ENCODE measurements at places on chromosomes 3 and 15.

DNA sequence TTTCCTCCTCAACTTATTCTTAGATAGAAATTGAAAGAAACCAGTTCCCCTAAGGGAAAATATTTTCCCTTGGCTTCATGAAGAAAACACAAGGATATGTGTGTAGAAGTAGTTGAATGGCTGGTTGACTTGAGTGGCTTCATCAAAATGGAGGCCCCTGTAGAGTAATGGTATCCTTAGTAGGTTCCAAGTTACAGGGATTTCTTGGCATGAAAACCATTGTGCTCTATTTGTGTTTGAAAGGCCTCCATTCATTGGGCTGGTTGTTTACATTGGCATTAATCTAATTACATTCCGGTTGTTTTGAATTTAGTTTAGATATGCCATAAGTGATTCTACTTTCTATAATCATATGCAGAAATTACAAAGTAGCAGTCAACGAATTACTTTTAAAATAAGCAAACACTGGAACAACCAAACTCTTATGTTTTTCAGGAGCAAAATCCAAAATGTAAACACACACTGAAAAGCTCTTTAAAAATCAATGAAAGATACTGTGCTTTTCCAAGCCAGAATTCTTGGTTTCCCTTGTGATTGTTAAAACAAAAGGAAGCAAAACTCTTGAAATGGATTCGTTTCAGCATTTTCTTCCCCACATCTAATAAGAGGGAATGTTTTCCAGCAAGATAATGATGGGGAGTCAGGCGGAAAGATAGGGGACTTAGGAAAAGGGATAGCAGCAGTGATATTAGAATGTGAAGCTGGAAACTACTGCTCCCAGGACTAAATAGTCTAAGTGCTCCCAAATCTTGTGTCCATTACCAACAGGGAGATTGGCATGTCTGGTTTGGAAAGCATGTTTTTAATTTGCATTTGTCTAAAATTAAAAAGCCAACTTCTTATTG is 77.0 kb downstream of the EPHA3 start:
- H3K36me3 ChIP-seq, result no peaks in the 10 kb centered on the region
- no peaks in the 10 kb centered on the region for H3K4me1 ChIP-seq

- H3K4me1 ChIP-seq, result no peaks in the 10 kb centered on the region
- no peak for DNase-seq
- H3K27ac ChIP-seq, result no peak overlapping the region
- no peaks in the 10 kb centered on the region for H3K27me3 ChIP-seq
Measured at GRCh38 chr3:21390136-21390535, 360.9 kb downstream of the ZNF385D start.

DNA sequence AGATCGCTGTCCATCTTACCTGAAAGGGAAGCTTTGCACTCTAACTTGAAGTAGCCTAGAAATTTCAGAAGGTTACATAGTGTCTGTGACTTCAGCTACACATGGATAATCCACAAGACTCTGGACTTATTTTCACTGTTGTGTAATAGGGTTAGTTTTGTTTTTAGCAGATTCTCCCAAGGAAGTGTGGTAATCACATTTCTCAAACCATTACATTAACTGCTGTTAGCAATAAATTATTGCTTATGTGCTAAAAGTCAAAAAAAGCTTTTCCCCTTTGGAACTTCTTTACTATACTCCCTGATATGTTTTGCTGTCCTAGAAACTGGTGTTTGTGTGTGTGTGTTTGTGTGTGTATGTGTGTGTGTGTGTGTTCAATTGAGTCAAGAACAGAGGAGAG is 351.8 kb upstream of the TPRG1 start:
- peak overlapping the region; percentile 33 for H3K27ac ChIP-seq
- DNase-seq, result no peak
- no peaks in the 10 kb centered on the region for H3K4me1 ChIP-seq
- H3K4me3 ChIP-seq, result no peak overlapping the region
- no peaks in the 10 kb centered on the region for H3K36me3 ChIP-seq
- no peaks in the 10 kb centered on the region for H3K27me3 ChIP-seq

- no peak overlapping the region for H3K27ac ChIP-seq
- no peak overlapping the region for H3K4me3 ChIP-seq
- no peaks in the 10 kb centered on the region for H3K36me3 ChIP-seq
- H3K4me1 ChIP-seq, result no peaks in the 10 kb centered on the region
Measured at GRCh38 chr15:25176616-25176923, 221.8 kb downstream of the SNRPN start.

GRCh38 chr15:70258369-70259027 is 160.8 kb upstream of the TLE3 start:
- H3K4me1 ChIP-seq, result peaks cover 54% of the 10 kb centered on the region
- H3K36me3 ChIP-seq, result no peaks in the 10 kb centered on the region
- H3K4me3 ChIP-seq, result peak overlapping the region; percentile 48
- H3K27me3 ChIP-seq, result peaks cover 33% of the 10 kb centered on the region
- H3K27ac ChIP-seq, result peak overlapping the region; percentile 72

DNA sequence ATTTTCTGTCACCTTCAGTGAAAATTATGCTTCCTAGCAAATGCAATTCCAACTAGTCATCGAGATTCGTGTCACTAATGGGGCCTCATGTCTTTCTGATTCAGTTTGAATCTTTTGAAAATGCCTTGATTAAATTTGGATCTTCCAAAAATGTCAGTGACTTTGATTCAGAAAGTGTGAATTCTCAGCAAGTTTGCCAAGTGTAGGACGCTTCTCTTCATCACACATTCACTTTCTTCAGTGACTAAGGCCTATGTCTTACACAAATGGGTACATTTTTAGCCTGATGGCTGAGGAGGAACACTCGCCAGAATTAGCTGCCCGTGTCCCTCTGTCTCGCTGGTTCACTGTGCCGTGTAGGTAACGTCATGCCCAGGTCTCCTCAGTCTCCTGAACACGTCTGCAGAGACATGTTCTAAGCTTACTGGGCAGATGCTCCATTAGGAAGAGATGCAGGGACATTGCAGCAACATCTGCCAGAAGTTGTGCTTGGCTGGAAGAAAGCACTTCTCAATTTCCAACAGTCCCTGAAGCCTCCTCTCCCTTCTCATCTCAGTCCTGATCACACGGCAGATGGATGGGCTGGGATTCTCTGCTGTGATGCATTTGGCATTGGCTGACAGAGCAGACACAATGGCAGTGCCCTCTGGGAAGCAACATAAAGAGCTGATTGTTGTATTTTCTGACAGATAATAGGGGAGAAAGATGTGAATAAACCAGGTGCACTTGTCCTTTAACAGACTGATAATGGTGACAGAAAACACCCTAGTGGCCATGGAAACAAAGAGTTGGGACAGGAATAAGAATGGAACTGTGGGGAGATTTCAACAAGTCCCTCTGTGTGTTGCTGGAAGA is 29.1 kb upstream of the LYZL4 start:
- peaks cover 5% of the 10 kb centered on the region for H3K27me3 ChIP-seq
- no peak for DNase-seq
- no peak overlapping the region for H3K27ac ChIP-seq
- H3K4me1 ChIP-seq, result no peaks in the 10 kb centered on the region
- no peaks in the 10 kb centered on the region for H3K36me3 ChIP-seq

- peaks cover 29% of the 10 kb centered on the region for H3K36me3 ChIP-seq
- DNase-seq, result no peak
- peak overlapping the region; percentile 30 for H3K27ac ChIP-seq
- peaks cover 17% of the 10 kb centered on the region for H3K4me1 ChIP-seq
- H3K27me3 ChIP-seq, result no peaks in the 10 kb centered on the region
- no peak overlapping the region for H3K4me3 ChIP-seq
Measured at GRCh38 chr3:197513953-197514785, 41.6 kb downstream of the BDH1 start.

GRCh38 chr15:31554261-31554660 is 227.6 kb downstream of the KLF13 start:
- no peak overlapping the region for H3K27ac ChIP-seq
- DNase-seq, result no peak
- peaks cover 14% of the 10 kb centered on the region for H3K4me1 ChIP-seq
- H3K36me3 ChIP-seq, result no peaks in the 10 kb centered on the region
- no peak overlapping the region for H3K4me3 ChIP-seq

GRCh38 chr3:115615001-115615814 is 8.1 kb upstream of the GAP43 start:
- DNase-seq, result no peak
- no peak overlapping the region for H3K4me3 ChIP-seq

- DNase-seq, result no peak
- no peaks in the 10 kb centered on the region for H3K27me3 ChIP-seq
Measured at GRCh38 chr15:54288049-54288448, 309.8 kb downstream of the UNC13C start.

DNA sequence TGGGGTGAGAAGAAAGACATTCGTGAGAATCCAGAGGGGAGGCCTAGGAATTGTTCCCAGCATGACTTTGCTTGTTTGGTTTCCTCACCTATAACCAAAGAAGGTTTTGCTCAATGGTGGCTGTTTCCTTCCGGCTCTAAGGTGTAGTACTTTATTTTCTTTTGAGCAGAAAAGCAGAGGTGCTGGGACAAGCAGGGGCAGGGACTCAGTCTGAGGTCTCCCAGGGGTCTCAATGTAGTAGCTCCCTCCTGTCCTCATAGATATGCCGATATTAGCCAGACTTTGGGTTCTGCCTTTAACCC is 41.6 kb downstream of the ZBTB38 start:
- H3K27me3 ChIP-seq, result no peaks in the 10 kb centered on the region
- peak overlapping the region; percentile 92 for H3K27ac ChIP-seq
- no peak for DNase-seq
- H3K4me1 ChIP-seq, result peaks cover 76% of the 10 kb centered on the region
- H3K4me3 ChIP-seq, result no peak overlapping the region
- peaks cover 18% of the 10 kb centered on the region for H3K36me3 ChIP-seq

DNA sequence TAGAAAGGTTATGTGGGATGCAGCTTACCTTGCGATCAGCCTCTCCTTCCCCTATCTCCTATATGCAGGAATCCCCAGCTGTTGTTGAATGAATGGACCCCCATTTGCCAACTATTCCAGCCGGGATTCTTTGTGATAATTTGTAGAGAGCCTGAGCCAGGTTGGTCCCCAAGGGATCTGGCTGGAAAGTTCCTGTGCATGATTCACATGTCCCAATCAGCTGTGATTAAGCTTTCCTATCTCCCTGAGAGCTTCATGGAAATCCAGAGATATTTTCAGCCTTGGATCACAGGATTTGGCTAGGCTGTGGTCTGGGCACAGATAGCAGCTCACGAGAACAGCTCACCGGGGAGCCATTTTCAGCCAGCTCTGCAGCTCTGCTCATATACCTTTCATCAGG is 76.7 kb downstream of the ARNT2 start:
- H3K4me3 ChIP-seq, result no peak overlapping the region
- H3K4me1 ChIP-seq, result no peaks in the 10 kb centered on the region
- DNase-seq, result no peak
- no peaks in the 10 kb centered on the region for H3K36me3 ChIP-seq

GRCh38 chr3:29185706-29186105 is 95.2 kb upstream of the RBMS3 start:
- peak overlapping the region; percentile 64 for H3K27ac ChIP-seq
- peaks cover 2% of the 10 kb centered on the region for H3K36me3 ChIP-seq
- H3K4me1 ChIP-seq, result peaks cover 39% of the 10 kb centered on the region
- DNase-seq, result no peak
- no peaks in the 10 kb centered on the region for H3K27me3 ChIP-seq

DNA sequence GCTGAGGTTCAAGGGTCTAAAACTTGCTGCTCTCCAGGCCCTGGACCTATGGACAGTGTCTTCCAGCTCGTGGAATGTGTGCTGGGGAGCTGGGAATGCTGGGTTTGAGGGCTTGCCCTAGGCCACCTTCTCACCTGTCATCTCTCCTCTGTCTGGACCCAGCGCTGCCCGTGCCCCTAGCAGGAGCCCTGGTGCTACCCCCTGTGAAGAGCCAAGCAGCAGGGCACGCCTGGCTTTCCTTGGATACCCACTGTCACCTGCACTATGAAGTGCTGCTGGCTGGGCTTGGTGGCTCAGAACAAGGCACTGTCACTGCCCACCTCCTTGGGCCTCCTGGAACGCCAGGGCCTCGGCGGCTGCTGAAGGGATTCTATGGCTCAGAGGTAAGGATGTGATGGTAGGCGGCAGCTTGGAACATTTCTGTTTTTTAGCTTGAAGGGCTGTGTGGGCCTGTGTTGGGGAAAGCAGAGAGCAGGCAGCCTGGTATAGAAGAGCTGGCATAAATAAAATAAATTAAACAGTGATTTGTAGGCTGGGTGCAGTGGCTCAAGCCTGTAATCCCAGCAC is 5.1 kb downstream of the CHRD start:
- H3K36me3 ChIP-seq, result no peaks in the 10 kb centered on the region
- peaks cover 2% of the 10 kb centered on the region for H3K4me1 ChIP-seq
- no peak overlapping the region for H3K27ac ChIP-seq
- no peak overlapping the region for H3K4me3 ChIP-seq
- DNase-seq, result no peak
- H3K27me3 ChIP-seq, result peaks cover 39% of the 10 kb centered on the region

- no peak overlapping the region for H3K4me3 ChIP-seq
- H3K27ac ChIP-seq, result no peak overlapping the region
- H3K4me1 ChIP-seq, result peaks cover 4% of the 10 kb centered on the region
- DNase-seq, result no peak
- no peaks in the 10 kb centered on the region for H3K27me3 ChIP-seq
Measured at GRCh38 chr15:63054985-63055384, 12.4 kb downstream of the TPM1 start.

DNA sequence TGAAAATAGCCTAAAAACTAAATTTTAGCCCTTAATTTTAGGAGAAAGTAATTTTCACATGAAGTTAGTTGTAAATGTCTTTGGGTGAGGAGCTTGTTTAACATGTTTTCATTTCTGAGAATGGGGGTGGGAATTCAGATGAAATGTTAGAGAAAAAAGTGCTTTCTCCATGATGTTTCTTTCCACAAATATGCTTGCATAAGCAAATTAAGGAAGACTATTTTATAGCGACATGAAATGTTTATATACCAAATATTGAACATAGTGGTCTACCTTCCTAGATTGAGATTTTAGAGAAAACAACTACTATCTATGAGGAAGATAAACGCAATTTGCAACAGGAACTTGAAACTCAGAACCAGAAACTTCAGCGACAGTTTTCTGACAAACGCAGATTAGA is 13.0 kb upstream of the RPLP1 start:
- H3K27me3 ChIP-seq, result no peaks in the 10 kb centered on the region
- no peak overlapping the region for H3K27ac ChIP-seq
- H3K4me3 ChIP-seq, result no peak overlapping the region
- no peak for DNase-seq
- H3K4me1 ChIP-seq, result peaks cover 16% of the 10 kb centered on the region
- H3K36me3 ChIP-seq, result peaks cover 77% of the 10 kb centered on the region

DNA sequence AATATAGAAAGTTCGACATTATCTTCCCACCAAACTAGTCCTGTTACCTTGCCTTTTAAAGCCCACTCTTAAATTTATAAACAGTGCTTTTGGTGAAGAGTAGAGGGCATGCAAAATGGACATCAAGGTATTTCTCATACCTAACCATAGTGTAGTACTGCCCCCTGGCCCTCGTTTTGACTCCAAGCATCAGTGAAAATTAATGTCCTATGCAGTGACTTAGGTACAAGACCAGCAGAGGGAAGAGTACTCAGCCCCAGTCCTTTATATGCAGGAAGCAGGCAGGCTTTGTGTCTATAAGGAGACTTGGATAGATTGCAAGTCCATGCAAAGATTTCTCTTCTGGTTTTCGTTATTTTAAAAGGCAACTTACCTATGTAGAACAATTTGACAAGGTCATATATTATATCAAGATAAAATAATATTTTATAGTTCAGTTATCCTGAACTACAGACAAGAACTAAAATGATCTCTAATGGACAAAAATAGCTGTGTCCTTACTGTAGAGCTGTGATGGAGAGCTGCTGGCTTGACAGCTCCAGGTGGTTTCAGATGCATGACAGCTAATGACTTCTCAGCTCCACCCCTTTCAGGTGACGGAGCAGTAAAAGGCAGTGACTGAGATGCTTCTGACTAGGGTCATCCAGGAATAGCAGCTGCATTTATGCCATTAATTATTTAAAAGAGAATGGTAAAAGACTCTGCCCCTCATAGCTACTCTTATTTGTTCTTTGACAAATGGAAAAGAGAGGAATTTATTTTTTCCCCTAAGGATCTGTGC is 646.1 kb downstream of the SQOR start:
- no peak overlapping the region for H3K4me3 ChIP-seq
- DNase-seq, result no peak
- no peaks in the 10 kb centered on the region for H3K27me3 ChIP-seq
- no peaks in the 10 kb centered on the region for H3K36me3 ChIP-seq

Data from activated naive CD8-positive, alpha-beta T cell treated with anti-CD3 and anti-CD28 coated beads, Interleukin-2, amount 50 U/mL, for 24 hours (primary cell).